ENCODE measurements at places on chromosomes 11 and 22.

DNA sequence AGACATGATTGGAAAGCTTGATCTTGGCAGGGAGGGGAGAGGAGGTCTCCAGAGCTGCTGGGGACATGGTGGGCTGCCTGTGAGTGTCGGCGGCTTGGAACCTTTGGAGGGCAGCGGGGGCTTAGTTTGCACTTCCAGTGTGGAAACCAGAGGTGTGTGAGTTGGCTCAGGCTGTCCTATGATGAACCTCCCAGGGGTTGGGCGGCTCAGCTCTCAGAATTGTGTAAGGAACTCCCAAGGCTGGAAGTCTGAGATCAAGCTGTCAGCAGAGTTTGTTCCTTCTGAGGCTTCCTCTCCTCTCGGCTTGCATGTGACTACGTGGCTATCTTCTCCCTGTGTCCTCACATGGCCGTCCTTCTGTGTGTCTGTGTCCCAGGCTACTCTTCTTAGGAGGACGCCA lies 87.9 kb upstream of the B3GAT1 start:
- no peak for DNase-seq

DNA sequence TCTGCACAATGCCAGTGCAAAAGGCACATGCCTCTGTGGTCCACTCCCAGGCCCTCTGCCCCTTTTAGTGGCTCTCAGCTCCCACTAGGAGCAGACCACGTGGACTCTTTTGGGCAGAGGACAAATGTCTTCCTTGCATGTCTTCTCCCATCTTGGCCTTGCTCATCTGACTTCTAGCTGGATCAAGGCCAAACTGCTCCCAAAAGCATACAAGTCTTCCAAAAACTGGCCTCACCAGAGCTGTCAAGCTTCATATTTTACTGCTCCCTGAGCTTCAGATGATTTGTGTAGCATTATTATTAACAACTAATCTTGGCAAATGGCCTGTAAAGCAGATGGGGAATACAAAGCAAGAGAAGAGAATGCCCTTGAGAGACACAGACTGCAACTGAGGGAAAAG lies 6.9 kb downstream of the SMPD1 start:
- no peak for DNase-seq

- DNase-seq, result no peak
These were observed 18.4 kb upstream of the TAB1 start for GRCh38 chr22:39381009-39381755.

- no peak for DNase-seq
These were observed 55.1 kb downstream of the RTN4R start for GRCh38 chr22:20212754-20213699.

GRCh38 chr11:103585401-103585800 lies 451.0 kb upstream of the DDI1 start:
- DNase-seq, result no peak

DNA sequence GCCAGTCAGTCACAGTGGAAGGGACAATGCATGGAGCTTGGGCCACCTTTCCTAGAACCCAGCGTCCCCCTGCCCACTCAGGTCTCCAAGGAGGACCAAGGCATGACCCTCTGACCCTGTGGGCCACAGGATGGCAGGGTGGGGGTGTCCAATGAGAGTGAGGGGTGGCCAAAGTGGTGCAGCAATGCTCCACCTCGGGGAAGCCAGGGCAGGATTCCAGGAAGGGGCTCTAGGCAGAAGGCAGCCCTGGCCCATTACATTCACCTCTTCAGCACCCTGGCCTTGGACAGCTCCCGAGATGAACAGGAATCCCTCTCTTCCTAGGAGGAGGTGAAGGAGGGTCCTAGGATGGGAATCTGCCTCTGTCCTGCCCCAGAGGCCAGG lies 597.5 kb downstream of the BRD1 start:
- no peak for DNase-seq

- DNase-seq, result no peak
These were observed 72.3 kb downstream of the MN1 start for GRCh38 chr22:27729246-27729645.

DNA sequence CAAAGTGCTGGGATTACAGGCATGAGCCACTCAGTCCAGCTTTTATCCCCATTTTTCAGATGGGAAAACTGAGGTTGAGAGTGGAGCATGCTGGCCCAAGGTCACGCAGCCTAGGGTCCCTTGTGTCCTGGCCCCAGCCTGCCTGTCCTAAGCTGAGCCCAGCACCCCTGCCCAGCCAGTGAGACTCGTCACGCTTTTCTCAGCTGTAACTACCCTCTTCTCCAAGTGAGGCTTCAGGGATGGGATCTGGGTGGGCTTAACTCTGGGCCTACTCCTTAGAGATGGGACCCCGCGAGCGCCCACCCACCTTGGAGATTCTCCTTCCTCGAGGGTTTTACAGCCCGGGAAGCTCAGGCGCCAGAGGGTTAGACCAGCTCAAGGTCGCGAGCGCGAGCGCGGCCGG lies 390 bp upstream of the TMEM151A start:
- DNase-seq, result no peak

DNA sequence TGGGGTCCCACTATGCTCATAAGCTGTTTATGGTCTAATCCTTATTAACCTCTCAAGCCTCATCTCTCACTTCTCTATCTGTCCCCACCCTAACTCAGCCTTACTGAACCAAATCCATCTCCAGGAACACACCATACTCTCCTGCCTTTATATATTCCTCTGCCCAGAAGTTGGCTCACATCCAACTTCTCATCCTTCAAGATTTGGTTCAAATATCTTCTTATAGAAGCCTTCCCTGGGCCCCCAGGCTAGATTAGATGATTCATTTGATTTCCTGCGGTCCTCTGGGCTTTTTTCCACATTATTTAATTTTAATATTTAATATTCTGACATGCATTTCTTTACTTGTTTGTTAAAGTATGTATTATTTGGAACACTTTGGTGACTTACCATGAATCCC lies 23.2 kb downstream of the MEI1 start:
- no peak for DNase-seq

DNA sequence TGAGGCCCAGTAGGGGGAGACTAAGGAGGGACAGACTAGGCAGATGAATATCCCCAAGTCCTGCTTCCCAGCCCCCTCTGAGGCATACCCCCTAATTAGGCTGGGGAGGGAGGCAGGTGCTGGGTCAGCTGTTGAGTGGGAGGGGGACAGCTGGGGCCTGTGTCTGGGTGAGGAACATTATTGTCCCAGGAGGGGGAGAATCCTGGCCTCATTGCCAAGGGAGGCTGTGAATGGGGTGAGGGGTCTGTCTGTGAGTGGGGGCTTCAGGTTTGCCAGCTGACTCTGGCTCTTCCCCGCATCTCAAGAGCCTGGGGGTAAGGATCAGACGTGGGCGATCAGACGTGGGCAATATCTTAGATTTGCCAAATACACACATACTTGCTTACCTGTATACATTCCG lies 2.1 kb downstream of the INPPL1 start:
- DNase-seq, result no peak

DNA sequence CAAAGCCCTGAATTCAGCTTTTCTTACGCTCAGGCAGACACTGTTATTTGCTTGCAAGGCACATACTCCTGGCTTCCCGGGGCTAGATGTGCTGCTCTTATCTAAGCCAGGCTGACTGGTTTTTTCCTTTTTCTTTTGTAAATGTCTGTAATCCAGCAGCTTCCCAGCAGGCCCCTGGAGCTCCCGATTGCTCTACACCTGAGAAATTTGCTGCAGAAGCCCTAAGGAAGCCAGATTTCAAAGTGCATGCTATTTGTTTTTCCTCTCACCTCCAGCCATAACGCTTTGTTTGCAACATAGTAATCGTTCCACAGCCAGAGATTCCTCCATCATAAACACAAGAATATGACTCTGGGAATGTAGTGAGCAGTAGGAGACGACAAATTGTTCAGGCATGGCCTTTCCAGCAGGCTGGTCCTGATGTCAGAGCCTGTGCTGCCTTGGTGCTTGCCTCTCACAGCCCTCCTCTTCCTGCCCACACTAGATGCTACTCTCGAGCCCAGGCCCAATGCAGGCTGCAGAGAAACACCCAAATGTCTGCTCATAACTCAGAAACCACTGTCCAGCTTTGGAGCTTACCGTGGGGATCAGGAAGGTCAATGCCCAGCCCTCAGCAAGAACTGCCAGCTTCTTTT lies 54.7 kb upstream of the SLC6A5 start:
- DNase-seq, result no peak

DNA sequence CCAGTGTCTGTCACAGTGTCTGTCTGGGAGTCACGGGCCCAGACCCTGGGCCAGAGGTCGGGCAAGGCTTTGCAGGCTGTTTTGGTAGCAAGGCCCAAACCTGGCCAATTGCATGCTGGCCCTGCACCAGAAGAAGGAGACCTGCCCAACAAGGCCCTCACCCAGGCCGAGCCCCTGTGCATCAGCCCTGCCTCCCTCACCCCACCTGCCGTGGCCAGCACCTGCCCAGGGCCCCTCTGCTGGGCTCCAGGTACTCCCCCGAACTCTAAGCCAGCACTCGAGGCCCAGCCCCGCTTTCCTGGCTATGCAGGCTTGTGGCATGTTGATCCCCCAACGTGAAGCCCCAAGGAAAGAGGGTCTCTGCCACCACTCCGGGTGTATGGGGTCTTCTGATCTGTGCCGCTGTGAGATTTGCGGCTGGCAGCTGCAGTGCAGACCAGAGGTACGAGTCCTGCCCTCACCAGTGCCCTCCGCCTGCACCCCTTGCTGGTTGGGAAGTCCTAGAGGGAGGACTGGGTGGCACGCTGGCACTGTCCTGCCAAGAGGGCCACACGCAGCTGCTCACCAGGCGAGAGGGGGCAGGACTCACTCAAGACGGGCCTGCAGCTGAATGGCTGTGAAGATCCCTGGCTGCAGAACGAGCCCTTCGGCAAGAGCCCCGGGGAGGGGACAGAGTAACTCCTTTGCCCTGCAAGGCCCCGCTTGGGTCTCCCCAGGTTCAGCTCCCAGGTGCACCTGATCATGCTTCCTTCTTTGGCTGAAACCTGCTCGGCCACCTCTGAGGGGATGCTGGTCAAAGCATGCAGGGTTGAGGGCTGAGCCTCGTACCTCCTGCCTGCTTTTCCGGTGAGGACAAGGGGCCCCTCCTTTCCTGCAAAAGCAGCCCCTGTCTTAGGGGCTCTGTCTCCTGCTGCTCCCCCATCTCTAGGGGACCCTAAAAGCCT lies 6.7 kb upstream of the SEPTIN5 start:
- DNase-seq, result no peak

- no peak for DNase-seq
These were observed 64.0 kb downstream of the SCN3B start for GRCh38 chr11:123590296-123590912.

GRCh38 chr11:7208391-7208790 lies 43.3 kb upstream of the SYT9 start:
- DNase-seq, result no peak

- DNase-seq, result no peak
These were observed 84.8 kb downstream of the KCNQ1 start for GRCh38 chr11:2529636-2530035.

GRCh38 chr22:32396746-32397145 lies 15.3 kb downstream of the RTCB start:
- DNase-seq, result no peak

DNA sequence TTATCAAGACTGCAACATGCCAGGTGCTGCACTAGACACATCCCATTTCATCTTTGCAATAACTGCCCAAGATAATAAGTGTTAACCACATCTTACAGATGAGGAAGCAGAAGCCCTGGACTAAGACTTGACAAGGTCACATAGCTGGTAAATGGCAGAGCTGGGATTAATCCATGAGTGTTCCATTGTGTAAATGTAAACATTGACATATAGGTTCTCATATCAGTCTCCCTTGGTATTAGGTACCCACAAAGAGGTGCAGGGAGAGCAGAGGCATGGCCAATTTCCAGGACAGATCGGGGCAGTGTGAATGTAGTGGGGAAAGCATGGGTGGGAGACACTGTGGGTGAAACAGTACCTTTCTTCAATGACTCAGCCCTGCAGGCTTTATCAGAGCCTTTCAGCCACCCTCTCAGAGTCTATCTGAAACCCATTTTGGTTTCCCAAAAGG lies 17.9 kb downstream of the MICAL2 start:
- DNase-seq, result no peak

- no peak for DNase-seq
These were observed 36.1 kb downstream of the UBASH3B start for GRCh38 chr11:122691549-122692150.

DNA sequence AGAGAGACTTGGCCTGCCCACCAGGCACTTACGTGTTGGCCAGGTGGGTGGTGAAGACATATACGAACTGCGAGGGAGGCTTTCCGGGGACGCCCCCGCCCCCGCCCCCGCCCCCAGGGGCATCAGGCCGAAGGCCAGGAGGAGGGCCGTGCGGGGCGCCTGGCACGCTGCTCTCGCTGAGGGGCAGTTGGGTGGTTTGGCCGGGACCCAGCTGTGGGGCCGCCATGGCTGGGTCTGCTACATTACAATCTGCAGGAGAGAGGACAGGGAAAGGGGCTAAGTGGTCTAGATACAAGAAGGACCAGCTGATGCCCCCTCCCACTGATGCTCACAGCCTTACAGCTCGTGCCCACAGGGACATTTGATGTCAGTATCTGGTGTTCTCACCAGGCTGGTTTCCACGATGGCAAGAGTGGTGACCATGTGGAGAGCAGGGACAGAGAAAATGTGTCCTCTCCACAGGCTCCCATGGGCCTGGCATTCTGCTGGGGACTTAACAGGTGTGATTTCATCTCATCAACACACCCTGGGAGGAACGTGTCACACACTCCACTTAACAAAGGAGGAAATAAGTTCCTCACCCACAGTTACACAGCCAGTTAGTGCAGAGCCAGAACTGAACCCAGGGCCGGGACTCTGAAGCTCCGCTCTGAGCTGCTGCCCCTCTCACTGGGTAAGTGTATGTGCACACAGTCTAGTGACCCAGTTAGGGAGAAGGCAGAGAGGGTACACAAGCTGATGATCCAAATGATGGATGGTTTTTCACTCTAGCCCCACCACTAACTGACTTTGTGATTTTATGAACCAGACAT lies 19.7 kb downstream of the CXCR5 start:
- no peak for DNase-seq

DNA sequence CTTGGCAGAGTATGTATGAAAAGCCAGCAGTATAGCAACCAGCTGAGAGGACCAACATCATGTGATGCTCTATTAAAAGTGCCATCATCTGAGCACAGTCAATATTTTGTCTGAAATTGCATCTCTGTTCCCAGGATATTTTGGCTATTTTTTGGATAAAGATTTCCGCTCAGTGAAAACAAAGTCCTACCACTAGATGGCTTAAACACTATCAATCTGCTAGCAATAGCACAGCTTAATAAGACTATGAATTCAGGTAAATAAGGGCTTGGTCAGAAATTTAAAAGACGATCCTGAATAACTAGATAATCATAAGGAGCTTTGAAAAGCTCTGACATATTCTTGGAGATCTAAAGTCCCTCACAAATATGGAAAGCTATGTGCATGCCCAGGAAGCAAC lies 74.4 kb downstream of the MS4A13 start:
- DNase-seq, result no peak

- no peak for DNase-seq
These were observed 35.3 kb downstream of the KREMEN1 start for GRCh38 chr22:29108137-29108536.
